DMS79 (cell line): ENCODE measurements at places on chromosomes 7 and 10.
A peak's percentile ranks its signal among the peaks of the same experiment; 100 is the strongest.

- no peak for DNase-seq
These were observed 621.5 kb upstream of the MKI67 start for GRCh38 chr10:128747582-128748346.

GRCh38 chr10:126156012-126156411 is 232.3 kb downstream of the ADAM12 start:
- no peak for DNase-seq

GRCh38 chr7:7895754-7896153 is 72.8 kb upstream of the GLCCI1 start:
- no peak for DNase-seq

- DNase-seq = peak; percentile 89
These were observed 113.4 kb downstream of the SEM1 start for GRCh38 chr7:96596120-96596826.

- no peak for DNase-seq
These were observed 78.0 kb downstream of the BTAF1 start for GRCh38 chr10:92001581-92001980.

GRCh38 chr10:29022513-29022912 is 266.4 kb upstream of the LYZL1 start:
- no peak for DNase-seq

- DNase-seq = no peak
These were observed 86.5 kb downstream of the ARID5B start for GRCh38 chr10:61987951-61988379.

GRCh38 chr10:64385355-64385754 is 864.2 kb downstream of the REEP3 start:
- DNase-seq = no peak

- no peak for DNase-seq
These were observed 58.1 kb downstream of the CAV1 start for GRCh38 chr7:116582806-116583444.

DNA sequence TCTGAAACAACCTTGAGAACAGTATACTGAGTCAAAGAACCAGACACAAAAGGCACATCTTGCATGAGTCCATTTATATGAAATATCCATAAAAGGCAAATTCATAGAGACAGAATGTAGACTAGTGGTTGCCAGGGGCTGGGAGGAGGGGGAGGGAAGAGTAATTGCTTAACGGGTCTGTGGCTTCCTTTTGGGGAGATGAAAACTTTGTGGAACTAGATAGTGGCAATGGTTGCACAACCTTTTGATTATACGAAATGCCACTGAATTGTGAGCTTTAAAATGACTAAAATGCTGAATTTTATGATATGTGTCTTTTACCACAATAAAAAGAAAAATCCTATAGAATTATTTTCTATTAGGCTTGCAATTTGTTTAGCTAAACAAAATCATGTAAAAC is 16.8 kb downstream of the ADRB1 start:
- no peak for DNase-seq

DNA sequence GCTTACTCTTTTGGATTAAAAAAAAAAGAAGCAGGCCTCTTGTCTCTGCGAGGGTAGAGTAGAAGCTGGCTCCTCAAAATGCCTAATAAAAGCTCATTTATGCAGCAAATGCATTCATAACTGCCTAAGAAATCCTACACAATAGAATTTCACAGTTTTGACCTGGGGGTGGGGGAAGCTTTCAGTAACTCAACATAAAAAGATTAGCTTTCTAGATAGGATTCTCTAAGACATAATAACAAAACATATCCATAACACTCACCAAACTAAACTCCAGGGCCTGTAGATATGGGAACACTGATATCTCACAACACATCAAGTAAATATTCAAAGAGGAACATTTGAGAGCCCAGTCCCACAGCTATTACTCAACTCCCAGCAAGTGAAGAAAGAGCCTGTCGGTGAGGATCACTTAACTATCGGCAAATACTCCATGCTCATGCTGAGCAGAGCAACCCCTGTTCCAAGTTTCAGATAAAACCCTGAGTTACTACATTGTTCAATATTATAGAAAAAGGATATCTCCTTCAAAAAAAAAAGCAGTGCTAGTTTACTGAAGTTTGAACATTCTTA is 88.1 kb downstream of the COBL start:
- no peak for DNase-seq

DNA sequence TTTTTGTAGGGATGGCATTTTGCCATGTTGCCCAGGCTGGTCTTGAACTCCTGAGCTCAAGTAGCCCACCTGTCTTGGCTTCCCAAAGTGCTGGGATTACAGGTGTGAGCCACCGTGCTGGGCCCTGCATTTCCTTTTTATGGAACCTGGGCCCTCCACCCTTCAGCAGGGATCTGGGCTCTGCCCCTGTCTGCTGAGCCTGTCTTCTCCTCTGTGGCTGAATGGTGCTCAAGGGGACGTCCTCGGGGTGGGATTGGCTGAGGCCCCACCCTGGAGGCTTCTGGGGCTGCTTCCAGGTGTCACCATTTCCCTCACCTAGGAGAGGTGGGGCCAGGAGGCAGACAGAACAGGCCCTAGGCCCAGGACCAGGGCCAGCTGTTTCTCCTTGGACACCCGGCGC is 18.4 kb downstream of the FAM241B start:
- no peak for DNase-seq

DNA sequence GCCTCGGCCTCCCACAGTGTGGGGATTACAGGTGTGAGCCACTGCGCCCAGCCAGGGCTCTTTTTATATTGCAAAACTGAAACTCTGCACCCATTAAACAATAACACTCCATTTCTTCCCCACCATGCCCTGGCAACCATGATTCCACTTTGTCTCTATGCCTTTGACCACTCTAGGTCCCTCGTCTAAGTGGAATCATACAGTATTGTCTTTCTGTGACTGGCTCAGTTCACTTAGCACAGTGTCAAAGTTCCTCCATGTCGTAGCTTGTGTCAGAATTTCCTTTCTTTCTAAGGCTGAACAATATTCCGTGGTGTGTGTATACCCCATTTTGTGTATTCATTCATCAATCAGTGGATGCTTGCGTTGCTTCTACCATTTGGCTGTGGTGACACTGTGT is 46.2 kb downstream of the CUX1 start:
- DNase-seq = no peak

GRCh38 chr7:106430103-106430502 is 145.3 kb upstream of the NAMPT start:
- DNase-seq = no peak

DNA sequence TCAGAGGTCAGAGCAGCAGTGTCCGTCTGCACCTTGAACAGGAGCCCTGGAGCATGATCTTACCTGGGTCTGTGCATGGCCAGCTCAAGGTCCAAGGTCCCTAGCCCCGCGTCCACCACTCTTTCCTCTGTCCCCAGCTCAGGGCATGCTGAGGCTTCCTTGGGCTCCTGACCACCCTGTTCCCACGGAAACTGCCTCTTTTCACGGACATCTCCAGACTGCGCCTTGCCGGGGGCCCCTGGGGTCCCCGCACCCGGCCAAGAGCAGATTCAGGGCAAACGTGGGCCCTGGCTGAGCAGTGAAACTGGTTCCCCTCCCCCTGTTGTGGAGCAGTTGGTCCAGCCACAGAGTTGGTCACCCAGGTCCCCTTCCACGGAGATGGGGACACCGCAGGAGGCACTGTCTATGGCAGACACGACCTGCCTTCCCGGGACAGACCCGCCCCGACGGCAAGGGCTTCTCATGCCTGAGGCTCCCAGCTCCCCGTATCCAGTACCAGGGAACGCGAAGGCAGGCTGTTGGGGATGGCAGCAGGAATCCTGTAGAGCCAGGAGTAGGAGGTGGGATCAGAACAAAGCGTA is 217.4 kb upstream of the PPP2R2D start:
- no peak for DNase-seq

- no peak for DNase-seq
These were observed 49.0 kb downstream of the RBAK start for GRCh38 chr7:5094641-5095040.

DNA sequence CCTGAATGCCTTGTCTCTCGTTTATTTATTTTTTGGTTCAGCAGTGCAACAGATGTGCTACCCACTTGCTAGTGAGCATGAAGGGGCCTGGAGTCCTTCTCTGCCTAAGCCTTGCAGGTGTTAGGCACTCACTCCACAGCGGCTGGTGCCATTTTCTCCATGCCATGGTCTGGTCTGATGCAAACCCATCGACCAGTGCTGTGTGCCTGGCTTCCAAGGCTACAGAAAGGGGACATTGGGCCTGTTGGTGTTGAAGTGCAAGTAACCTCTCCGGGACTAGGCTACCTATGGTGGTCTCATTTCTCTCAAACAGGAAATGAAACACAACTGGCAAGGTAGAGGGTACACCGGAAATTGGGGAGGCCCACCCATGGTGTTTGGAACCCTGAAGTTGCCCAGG is 198.1 kb downstream of the ADARB2 start:
- no peak for DNase-seq

DNA sequence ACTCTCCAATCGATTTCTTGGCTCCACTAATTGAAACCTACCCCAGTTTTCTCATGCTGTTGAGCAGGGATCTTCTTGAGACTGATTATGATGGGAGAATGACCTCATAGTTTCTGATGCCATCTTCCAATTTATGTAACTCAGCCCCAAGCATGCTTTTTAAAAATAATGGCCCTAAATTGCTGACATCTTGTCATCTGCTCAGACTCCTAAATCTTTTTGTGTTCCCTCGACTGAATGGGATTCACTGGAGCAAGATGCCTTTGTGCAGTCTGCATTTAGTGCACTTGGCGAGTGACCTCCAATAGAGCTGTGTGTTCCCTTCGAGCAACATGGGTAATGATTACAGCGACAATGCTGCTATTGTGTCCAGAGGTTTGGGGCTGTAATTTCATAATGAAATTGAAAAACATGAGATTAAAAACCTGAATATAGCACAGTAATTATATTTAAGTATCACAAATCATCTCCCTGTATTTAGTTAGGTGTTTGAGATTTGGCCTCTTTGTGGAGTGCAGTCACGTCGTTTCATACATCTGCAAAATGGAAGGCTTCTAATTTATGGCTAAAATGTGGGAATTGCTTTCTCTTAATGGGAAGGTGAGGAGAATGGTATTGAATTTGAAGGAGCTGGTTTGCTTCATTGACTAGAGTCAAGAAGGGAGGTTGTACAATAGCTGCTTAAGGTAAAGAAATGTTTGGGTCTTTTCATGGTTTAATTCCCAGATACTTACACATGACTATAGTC is 192.9 kb downstream of the AUTS2 start:
- DNase-seq = no peak
